Esophagus squamous epithelium (tissue), 5 donors: ENCODE measurements at places on chromosomes 16 and 17. TPM values are rescaled to one million over a fixed set of nuclear protein-coding genes. Genes with fewer than 3 reads are reported as not detected.

DNA sequence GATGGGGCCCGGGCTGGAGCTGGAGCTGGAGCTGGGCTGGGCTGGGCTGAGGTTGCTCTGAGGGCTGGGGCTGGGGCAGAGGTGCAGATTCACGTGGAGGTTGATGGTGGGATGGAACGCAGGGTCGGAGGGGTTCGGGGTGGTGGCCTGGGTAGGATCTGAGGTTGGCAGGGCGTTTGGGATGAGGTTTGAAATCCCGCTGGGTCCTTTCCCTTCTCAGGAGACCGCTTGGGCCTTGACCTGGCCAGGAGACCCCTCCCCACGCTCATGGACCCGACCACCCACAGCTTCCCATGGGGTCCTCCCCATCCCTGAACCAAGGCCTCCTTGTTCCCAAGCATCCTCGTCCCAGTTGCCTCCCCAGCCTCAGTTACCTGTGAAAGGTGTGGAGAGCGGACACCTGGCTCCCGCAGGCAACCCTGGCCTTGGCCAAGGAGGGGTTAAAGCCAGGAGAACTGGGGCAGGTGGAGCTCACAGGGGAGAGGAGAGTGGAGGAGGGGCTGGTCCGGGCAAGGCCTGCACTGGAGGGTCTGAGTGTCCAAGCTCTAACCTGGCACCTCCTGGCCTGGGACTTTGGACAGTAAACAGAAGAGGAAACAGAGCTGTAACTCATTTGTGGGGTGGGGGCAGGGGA lies at the start of gene ASGR2:
TSS of gene ASGR2 (minus strand) at position 582 of the 634 bp plus-strand sequence. CDS start 582 bp downstream, outside the sequence.
- H3K4me3 ChIP-seq: no peak within 1 kb of the TSS
- H3K4me1 ChIP-seq: no peaks in the 10 kb centered on the region
- DNase-seq: no peak
- H3K27me3 ChIP-seq: no peaks in the 10 kb centered on the region

DNA sequence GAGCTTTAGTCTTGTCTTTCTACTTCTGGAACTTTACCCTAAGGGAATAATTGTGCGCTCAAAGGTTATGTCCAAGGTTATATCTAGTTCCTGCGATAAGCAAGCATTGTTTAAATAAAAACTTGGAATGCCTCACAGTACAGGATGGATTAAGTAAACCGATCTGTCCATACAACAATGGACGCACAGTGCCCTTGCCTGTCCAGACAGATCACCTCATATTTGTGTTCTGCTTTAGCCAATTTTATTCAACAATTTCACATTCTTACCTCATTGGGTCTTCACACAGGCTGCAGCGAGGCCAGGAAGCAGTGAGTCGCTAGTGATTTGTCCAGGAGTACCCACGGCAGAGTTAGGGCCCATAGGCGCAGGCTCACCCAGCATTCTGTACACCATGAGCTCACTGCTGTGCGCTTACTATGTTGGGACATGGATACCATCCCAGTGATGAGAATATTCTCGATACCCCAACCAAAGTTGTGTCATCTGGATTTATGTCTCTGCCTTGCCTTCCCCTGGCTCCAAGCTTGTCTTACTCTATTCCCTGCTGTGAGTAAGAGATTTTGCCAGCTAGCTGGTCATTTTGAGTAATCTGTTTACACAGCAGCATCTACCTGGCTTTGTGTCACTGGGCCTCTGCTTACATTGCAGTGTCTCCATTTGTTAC lies 39.8 kb downstream of the USP43 start:
- H3K4me1 ChIP-seq: no peaks in the 10 kb centered on the region
- peaks cover 48% of the 10 kb centered on the region for H3K36me3 ChIP-seq

GRCh38 chr17:59439262-59439661 lies 107.8 kb downstream of the YPEL2 start:
- no peak overlapping the region for H3K4me3 ChIP-seq
- no peaks in the 10 kb centered on the region for H3K27me3 ChIP-seq
- no peak for DNase-seq
- H3K36me3 ChIP-seq: no peaks in the 10 kb centered on the region

DNA sequence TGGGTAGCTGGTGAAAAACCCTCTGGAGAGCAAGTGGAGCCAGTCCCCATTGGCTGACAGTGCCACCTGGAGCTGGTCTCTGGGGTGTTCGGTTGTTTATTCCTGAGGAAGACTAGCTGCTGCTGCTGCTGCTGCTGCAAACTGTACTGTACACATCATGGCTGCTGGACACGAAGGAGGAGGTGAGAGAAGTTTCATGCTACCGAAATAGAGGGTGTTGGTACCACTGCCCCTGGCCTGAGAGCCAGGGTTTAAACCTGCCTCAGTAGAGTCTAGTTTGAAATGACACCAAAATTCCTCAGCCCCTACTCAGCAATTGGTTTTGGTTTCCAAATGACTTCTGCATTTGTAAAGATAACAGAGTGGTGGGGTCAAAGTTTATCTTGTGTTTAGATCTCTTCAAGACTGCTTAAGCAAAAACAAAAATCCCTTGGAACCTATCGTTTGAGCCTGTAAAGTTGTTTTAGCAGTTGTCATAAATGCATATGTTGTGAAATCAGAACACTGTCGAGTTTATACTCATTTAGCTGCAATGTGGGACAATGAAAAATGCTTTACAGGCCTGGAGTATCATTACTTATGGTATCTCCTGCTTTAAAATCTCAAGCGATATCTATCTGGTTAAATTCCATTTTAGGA lies 40.8 kb downstream of the CYB5B start:
- H3K4me1 ChIP-seq: peaks cover 6% of the 10 kb centered on the region
- H3K27ac ChIP-seq: no peak overlapping the region
- DNase-seq: no peak
- H3K27me3 ChIP-seq: no peaks in the 10 kb centered on the region
- no peaks in the 10 kb centered on the region for H3K36me3 ChIP-seq

DNA sequence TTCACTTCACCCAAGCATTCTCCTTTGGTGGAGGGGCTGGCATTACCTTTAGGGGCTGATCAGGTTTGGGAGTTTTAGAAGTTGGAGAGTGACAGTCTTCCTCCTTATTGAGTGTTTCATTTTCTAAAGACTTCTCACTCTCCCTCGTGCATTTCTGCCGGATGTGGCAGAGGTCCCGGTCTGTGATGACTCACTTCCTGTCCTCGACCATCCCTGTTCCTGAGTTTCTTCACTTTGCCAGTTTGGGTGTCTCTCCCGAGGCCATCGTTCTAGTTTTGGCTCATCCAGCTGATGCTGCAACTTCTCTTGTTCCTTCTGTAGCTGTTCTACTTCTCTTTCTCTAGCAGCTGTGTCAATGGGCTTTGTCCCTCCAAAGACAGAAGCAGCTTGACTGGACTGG lies 104.3 kb downstream of the PHKB start:
- H3K4me3 ChIP-seq: no peak overlapping the region
- no peaks in the 10 kb centered on the region for H3K27me3 ChIP-seq
- H3K4me1 ChIP-seq: no peaks in the 10 kb centered on the region
- no peaks in the 10 kb centered on the region for H3K36me3 ChIP-seq
- H3K27ac ChIP-seq: peak overlapping the region; percentile 42
- no peak for DNase-seq

DNA sequence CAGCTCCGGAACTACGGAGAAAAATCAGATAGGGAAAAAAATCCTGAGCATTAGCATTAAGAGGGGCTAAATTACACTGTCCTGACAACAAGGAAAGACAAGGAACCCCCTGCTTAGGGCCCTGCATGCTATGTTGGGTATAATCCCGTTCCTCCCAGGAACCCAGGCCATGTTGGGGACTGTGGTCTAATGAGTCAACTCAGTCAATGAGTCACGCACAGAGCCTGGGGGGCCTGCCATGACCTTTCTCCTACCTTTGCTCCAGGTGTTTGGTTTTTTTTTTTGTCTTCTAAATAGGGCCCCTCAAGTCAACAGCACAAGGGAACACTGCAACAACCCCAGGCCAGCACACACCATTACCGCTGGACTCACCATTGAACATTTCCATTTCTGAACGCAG lies 8.9 kb upstream of the ZNF200 start:
- no peak overlapping the region for H3K4me3 ChIP-seq
- H3K36me3 ChIP-seq: no peaks in the 10 kb centered on the region
- no peaks in the 10 kb centered on the region for H3K4me1 ChIP-seq
- H3K27me3 ChIP-seq: no peaks in the 10 kb centered on the region
- no peak overlapping the region for H3K27ac ChIP-seq

Gene TP53TG3F
- total RNA-seq: not detected

Gene HOXB3
- 5.9 TPM for total RNA-seq

Gene CD300LF
- total RNA-seq: 1.1 TPM
